ENCODE measurements at places on chromosomes 12 and 14.

DNA sequence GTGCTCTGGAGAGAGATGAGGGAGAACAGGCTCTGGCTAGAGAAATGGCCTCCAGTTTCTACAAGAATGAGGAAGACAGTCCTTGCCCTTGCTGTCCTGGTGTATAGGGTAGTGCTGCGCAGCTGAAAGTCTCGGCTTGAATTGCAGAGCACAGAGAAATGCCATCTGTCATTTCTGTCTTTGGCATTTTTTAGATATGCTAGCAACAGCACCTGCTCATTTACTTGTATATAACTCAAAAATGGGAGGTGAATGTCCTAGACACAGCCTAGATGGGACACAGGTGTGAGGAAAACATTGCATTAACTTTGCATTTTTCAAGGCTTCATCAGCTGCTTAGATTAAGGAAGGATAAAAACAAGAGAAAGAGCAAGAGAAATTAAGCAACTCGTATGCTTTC, 35.8 kb downstream of the GPR19 start:
- no peak for DNase-seq

GRCh38 chr12:51225771-51226170, 7.9 kb upstream of the POU6F1 start:
- DNase-seq, result no peak

DNA sequence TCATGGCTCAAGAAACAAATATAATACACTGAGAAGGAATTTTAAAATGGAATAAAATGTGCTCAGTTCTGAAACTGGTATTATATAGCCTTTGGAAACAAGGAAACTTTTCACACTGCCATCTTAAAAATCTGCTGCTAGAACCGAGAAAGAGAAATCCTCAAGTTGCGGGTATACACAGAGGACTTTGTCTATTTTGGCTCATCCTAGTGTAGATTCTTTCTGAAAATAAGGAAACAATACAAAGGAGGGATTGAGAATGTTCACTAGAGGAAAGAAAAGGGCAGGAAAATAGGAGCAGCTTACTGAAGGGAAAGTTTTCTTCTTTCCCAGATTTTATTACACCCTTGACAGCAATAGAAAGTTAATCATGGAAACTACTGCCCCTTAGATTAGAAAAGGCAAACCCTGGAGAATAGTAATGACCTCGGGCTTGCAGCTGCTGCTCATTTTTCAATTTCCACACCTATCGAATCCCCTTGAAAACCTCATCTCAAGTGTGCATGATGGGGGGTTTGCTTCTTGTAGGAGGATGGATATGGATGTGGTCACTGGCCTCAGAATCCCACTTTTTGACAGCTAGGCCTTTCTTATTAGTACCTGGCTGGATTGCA, 104.6 kb downstream of the DAAM1 start:
- no peak for DNase-seq

GRCh38 chr12:3803865-3804472, 51.1 kb upstream of the CRACR2A start:
- peak; percentile 63 for DNase-seq

DNA sequence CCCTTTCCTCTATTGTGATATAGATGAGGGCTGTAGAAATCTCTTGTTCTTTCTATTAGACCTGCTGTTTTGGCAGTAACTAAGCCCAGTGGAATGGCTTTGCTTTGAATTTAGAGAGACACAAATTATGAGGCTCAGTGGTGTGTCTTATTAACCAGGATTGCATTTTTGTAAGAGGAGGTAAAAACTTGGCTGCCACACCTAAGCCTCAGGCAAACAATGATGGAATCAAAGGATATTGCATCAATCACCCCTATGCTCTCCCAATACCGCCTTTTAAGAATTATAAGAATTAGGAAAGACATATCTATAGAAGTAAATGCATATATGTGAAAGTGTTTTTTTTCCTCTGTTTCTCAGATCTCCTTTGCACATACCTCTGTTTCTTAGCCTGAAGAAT, 63.3 kb downstream of the ACSS3 start:
- DNase-seq, result no peak

DNA sequence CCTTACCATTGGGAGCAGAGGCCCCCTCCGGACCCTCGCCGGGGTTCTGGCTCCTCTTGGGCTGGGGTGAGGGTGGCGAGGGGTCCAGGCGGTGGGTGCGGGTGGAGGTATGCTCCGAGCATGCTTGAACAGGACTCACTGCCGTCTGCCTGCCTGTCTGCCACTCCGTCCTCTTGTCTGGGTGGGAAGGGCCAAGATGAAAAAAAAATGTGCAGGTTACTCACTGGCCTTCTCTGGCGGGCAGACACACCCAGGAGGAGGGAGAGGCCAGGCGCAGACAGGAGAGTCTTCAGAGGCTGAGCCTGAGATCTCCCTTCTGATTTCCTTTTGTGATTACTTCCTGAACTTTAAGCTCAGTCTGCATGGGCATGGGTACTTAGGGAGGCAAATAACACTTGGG, 76.1 kb downstream of the STON2 start:
- DNase-seq, result no peak

- no peak for DNase-seq
Measured at GRCh38 chr12:12965836-12966235, 13.9 kb upstream of the GPRC5D start.

DNA sequence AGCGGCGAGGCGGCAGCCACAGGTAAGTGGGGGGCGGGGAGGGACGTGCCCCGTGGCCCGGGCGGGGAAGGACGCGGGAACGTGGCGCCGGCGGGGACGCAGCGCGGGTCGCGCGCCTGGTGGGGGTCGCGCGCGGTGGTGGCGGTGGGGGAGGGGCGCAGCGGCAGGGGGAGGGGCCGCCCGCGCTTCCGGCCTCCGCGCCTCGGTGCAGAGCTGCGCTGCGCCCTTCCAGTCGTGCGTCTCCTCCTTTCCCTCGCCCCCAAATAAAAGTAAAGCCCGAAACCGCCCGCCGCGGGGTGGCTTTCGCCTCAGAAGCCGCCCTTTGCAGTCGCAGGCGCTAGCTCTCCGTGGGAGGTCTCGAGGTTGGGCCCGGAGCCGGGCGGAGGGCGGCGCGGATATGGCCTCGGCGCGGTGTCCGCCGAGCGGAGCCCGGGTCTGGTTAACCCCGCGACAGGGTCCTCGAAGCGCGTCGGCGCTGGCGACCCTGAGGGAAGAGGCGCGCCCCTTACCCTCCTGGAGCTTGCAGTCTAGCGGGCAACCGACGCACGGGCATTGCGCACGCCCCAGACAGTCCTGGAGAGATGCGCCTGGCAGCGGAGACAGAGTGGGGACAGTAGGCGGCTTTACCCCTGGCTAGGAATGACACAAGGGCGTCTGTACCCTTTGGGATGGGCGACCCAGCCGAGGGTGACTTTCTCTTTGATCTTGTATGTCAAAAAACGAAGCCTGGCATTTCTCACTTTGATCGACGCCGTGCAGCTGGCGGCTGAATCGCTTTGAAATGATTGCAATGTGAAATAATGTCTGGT, 589 bp downstream of the ATF1 start:
- peak; percentile 36 for DNase-seq

DNA sequence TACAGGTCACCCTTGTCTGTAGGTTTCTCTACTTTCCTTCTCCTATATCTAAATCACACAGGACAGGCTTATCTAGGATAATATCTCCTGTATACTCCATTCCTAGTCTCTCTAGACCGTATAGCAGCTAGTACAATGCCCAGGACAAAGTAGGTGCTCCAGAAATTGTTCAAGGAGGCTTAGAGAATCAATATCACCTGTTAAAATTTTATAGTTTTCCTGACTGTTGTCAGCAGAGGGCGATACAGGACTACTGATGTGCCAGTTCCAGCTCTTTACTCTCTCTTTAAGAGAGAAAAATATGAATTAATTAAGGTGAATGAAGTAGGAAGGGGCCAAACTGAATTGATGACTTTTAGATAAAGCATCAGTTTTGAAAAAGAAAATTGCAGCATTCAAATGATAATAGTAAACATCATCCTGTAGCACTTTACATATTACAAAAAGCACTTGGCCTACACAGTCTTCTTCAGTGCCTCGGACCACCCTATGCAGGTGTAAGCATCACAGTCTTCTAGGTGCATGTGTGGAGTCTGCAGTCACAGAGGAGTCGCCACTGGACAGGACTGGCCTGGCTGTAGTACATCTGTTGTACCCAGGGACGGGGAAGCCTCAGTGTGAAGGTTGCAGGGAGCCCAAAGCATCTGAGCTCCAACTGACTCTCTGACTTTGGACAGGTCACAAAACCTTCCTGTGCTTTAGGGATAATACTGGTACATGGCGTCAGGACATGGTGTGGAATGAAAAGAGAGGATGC, 61.9 kb upstream of the MAX start:
- no peak for DNase-seq

GRCh38 chr14:89267163-89267562, 149.9 kb downstream of the FOXN3 start:
- DNase-seq, result no peak

GRCh38 chr12:45093051-45093450, 42.2 kb upstream of the DBX2 start:
- DNase-seq, result no peak

DNA sequence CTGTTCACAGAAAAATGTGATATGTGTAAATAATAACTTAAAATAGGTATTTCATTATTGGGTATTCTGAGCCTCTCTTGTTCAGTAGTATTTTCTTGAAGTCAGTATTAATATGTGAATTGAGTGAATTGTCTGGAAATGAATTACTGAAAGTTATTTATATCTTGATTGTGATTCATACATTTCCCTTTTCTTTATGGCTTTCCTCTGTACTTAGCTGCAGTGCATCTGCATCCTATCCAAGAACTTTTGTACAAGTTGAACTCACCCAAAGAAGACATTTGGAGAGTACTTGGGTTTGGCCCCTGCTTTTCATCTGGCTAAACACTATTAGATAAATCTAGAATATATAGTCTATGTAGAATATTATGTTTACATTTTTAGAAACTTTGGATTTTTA, 326.0 kb downstream of the RAD51B start:
- no peak for DNase-seq

GRCh38 chr12:123767613-123768012, 5.5 kb downstream of the DNAH10 start:
- DNase-seq, result no peak

GRCh38 chr12:102406033-102406584, 74.3 kb downstream of the IGF1 start:
- peak; percentile 26 for DNase-seq

- no peak for DNase-seq
Measured at GRCh38 chr14:75127903-75128595, 1.2 kb upstream of the NEK9 start.

DNA sequence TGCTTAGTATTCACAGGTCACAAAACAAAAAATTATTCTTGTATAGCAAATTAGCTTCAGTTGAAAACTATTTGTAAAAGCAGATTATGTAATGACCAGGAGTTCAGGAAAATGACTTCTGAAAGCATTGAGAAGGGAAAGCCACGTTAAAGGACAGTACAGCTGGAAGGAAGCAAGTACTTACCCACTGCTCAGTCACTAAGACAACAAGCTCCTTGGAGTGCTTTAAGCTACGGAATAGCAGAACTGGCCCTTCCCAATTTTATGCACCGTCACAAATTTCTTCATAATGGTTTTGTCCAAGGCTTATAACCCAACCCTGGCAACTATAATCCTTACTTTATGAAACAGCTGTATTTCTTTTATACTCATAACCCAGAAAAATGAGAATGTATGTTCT, 13.0 kb upstream of the SNAPC1 start:
- DNase-seq, result no peak

- DNase-seq, result no peak
Measured at GRCh38 chr12:98149691-98150210, 365.6 kb upstream of the TMPO start.
